ENCODE measurements at places on chromosomes 2 and 18.

DNA sequence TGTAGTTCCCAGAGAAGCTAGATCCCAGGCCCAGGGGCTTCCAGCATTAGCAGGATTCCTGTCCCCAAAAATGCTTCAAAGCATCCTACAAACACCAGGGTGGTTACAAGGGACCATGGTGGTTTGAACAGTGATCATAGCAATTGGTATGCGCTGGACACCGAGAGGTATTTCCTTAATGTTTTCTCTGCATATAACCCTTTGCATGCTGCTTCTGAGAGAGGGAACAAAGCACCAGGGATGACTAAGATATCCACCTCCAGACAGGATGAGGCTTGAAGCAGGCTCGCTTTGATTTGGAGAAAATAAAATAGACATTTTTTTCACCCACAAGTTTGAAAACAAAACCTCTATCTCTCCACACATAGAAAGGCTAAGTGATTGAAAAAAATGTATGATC is 50.5 kb upstream of the TSPYL6 start:
- DNase-seq: no peak

DNA sequence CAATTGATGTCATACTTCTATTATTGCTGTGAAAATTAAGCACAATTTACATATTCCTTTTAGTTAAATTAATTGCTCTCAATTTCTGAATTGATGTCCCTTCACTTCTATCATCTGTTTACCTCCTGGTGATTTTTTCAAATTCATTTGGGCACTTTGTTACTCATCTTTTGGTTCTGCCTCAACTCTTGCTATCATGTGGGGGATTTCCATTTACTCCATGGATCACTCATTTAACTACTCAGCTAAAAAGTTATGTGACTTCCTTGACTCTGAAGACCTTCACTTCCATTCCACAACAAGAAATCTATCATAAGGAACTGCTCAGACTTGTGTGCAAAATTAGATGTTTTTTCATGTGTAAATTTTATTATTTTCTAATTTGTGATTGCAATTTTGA is 126.2 kb downstream of the EHBP1 start:
- no peak for DNase-seq

GRCh38 chr2:127095784-127096183 is 11.2 kb downstream of the BIN1 start:
- DNase-seq: no peak

DNA sequence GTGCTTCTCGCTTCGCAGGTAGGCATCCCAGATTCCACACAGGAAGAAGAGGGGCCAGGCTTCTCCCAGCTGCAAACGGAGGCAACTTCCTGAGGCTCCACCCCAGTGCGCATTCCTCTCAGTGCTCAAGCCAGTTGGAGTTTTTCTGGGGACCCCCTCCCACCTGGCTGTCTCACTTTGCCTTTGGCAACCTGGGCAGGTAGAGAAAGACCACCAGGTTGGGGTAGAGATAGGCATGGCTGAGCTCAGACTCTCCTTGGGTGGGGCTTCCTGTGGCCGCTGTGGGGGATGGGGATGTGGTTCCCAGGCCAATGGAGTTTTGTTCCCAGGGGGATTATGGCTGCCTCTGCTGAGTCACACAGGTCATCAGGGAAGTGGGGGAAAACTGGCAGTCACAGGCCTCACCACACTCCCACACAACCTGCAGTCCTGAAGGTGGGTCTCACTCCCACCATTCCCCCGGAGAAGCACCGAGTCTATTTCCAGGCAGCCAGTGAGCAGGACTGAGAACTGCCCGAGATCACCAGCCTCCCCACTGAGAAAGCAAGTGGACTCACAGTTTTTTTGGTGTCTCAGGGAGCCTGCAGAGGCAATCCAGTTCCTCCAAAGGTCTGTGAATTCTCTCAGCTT is 38.1 kb downstream of the SLC39A10 start:
- DNase-seq: no peak

GRCh38 chr2:37688771-37689468 is 17.5 kb upstream of the CDC42EP3 start:
- peak; percentile 29 for DNase-seq

GRCh38 chr2:12602661-12603060 is 114.1 kb upstream of the TRIB2 start:
- DNase-seq: no peak

- no peak for DNase-seq
Observed at GRCh38 chr2:99883358-99883757, 259.0 kb downstream of the AFF3 start.

GRCh38 chr2:178530625-178531142 is 50.4 kb downstream of the PLEKHA3 start:
- no peak for DNase-seq

- no peak for DNase-seq
Observed at GRCh38 chr2:74109551-74109950, 38.2 kb downstream of the BOLA3 start.

DNA sequence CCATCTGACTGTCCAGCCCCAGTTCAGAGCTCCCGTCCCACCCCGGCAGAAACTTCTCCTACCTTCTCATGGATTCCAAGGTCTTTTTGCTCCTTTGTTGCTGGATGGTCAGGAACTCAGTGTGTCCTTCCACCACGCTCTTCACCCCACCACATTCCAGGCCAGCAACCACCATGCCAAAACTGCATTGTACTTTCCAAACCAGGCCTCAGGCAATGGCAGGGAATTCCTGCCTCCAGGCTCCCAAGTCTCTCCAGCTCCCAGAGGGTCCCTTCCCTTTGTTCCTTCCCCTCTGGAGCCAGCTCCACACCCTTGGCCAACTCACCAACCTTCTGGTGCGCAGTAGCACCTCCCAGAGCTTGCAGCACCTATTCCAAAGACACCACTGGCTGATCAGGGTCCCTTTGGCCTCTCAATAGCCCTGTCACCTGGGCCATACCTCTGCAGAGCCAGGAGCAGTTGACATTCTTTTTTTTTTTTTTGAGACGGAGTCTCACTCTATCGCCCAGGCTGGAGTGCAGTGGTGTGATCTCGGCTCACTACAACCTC is 8.1 kb downstream of the CHMP1B start:
- DNase-seq: no peak

DNA sequence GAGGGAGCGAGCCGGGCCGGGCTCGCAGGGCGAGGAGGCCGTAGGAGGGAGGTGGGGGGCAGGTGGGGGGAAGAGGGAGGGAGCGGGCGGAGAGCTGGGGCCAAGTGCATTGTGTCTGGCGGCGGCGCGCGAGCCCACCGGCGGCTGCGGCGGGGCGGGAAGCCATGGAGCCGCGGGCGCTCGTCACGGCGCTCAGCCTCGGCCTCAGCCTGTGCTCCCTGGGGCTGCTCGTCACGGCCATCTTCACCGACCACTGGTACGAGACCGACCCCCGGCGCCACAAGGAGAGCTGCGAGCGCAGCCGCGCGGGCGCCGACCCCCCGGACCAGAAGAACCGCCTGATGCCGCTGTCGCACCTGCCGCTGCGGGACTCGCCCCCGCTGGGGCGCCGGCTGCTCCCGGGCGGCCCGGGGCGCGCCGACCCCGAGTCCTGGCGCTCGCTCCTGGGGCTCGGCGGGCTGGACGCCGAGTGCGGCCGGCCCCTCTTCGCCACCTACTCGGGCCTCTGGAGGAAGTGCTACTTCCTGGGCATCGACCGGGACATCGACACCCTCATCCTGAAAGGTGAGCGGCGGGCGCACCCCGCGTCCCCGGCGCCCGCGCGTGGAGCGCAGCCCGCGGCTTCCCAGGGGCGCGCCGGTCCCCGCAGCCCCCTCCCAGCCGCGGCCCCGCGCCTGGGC is at the start of gene TMEM178A:
TSS of gene TMEM178A (plus strand) at position 107 of the 680 bp plus-strand sequence. CDS start at position 165, 58 bp downstream.
- no peak for DNase-seq

- DNase-seq: no peak
Observed at GRCh38 chr2:196170213-196170605, 1.2 kb downstream of the STK17B start.

GRCh38 chr18:361941-362310 is 94.1 kb upstream of the THOC1 start:
- no peak for DNase-seq

- DNase-seq: peak; percentile 73
Observed at GRCh38 chr2:174603280-174603679, 5.7 kb upstream of the WIPF1 start.

DNA sequence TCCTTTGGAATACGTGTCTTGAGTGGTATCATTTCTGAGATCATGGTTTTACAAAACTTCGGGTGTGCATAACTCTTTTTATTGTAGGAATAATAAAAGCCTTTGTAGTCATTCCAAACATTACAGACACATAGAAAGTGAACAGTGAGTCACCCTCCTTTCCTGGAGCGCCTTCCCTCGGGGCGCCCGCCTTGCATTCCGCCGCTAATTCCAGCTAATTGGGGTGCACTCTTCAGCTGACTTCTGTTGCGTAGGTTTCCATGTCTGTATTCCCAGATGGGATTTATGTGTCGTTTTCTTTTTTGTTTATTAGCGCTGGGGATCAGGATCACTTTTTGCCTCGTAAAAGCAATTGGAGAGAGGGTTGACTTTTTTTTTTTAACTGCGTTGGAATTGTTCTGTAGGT is 18.7 kb downstream of the SH3BP4 start:
- DNase-seq: no peak

DNA sequence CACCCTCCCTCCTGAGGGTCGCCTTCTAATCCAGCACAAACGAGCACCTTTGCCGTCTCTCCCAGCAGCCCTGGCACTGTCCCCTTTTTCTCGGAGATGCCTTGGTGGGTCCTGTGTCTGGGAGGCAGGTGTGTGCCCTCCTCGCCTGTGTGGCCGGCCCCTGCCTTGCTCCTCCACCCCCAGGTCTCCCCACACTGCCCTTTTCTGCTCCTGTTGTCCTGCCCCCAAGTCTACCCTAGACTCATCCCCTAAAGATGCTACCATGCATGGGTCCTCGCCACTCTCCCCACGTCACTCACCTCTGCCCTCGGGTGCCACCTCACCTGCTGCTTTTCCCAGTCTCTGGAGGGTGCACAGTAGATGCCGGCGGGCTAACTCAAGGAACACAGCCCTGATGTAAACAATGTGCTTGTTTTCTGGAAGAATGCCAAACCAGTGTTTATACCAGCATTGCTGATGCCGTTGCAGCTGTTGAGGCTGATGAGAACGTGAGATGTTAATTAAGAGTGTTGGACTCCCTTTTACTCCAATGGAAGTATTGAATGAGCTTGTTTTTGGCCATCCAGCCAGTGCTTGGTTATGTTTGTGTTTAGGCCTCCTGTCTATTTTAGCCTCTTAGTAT is 223.1 kb downstream of the AGAP1 start:
- no peak for DNase-seq

GRCh38 chr2:60925994-60926740 is 44.8 kb downstream of the REL start:
- DNase-seq: no peak

DNA sequence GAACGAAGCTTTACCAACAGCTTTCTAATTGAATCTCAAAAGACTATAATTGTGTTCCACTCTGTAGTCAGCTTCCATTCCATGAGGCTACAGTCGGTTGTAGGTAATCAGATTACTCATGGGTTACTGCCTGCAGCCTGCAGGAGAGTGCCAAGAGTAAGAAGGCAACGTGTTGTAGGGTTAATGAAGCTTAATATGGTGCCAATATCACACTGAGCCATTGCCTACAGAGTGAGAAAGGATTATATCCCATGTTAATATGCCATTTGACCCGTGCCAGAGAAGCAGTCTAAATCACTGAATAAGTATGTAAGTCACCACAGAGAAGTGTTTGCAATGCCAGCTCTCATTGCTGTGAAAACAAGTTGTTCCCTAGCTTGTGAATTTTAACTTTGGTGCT is 734.5 kb upstream of the ACVR2A start:
- DNase-seq: no peak

DNA sequence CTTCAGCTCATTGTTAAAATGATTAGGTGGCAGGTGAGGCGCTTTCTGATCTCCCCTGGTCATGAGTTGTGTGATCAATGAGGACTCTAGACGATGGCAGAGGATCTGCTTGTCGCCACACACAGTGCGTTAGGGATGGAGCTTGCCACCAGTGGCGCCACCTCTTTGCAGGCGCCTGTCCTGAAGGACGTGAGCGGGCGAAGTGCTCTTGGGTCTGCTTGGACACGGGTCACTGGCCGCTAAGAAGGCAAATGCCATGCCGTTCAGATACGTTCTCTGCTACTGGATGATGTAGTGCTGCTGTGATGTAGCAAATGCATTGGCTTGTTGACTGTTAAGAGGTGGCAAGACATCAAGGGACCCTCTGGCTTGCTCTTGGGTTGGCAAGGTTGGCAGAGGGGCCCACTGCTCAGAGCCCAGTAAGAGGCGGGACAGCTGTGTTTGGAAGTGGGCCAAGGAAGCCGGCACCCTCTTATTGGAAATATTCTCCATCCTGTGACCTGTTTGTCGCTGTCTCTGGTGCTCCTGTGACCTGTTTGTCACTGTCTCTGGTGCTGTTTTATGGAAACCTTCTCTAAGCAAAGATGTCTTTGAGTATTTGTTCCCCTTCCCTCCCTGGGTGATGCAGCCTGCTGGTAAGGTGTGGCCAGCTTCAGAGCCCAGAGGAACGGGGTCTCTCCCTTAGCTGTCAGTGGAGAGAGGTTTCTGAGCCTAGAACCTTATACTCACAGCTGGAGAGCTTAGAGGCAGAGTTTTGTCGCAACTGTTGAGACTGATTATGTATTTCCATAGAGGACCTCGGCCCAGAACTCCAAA is 14.6 kb downstream of the LDLRAD4 start:
- DNase-seq: no peak

GRCh38 chr2:118982039-118982438 is 40.0 kb downstream of the MARCO start:
- DNase-seq: no peak

DNA sequence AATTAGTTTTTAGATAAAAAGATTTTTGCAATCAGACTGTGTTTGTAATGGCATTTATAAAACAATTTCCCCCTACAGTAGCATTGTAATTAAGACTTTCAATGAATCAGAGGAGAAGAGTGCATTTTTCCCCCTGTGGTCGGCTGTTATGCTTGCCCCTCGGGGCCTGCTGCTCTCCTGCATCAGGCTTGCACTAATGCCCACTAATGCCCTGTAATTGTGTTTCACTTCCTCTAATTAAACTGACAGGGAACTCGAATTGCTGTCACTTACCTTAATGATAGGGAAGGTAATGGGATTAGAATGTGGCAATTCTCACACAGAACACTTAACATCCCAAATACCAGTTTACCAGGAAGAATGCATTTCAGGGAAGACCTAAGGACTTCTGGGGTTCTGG is 61.2 kb upstream of the LRRTM1 start:
- DNase-seq: no peak

DNA sequence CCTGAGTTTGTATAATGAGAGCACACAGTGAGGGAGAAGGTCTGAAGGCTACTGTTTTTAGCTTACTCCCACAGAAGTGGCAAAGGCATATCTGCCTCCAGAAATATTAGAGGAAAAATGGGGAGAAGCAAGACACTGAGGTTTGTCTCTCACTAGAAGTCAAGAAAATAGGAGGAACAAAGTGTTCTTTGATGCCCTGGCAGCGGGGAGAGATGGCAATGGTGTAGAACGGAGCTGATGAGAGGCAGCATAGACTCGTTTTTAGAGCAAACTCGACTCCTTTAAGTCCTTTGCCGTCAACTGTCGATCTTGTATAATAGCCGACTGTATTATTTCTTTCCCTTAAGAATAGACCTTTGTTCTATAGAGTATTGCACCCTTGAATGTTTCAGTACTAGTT is 73.8 kb downstream of the ANKRD44 start:
- no peak for DNase-seq

- DNase-seq: no peak
Observed at GRCh38 chr18:40431071-40431985, 1523.7 kb upstream of the PIK3C3 start.

All from adrenal gland (tissue), 19 donors.